ENCODE measurements at places on chromosomes 16 and 17.

GRCh38 chr16:85891033-85891775 is 7.8 kb upstream of the IRF8 start:
- DNase-seq = no peak

- no peak for DNase-seq
These were observed 23.1 kb upstream of the DOK4 start for GRCh38 chr16:57509231-57509923.

GRCh38 chr17:49388290-49388640 is 26.2 kb upstream of the ZNF652 start:
- no peak for DNase-seq

DNA sequence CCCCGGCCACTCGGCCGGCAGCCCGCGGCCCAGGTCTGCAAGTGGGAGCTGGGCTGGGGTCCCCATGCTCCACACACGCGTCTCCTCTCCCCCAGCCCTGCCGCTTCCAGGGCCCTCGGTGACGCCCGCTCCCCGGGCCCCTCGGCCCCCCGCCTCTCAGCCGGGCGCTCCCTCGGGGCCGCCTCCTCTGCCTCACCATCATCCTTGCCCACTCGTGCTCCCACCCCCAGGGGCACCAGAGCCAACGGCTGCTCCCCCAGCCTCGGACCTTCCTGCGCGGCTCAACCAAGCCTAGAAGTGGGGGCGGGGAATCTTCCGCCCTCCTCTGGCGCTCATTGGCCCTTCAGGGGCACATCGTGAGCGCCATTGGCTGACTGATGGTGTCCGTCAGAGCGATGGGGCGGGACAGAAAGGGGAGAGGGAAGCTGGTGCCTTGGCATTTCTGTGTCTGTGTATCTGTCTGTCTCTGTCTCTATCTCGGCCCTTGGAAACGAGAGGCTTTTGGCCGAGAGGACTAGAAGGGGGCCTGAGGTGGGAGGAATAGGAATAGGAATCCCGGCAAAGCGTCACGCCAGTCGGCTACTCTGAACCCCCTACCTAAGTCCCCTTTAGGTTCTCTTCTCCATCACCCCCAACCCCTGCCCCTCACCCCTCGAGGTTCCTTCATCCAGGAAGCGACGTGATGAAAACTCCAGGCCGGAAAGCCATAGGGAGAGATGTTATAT is 88.9 kb downstream of the CDC27 start:
- DNase-seq = peak; percentile 93

GRCh38 chr16:85172455-85173145 is 60.3 kb upstream of the CIBAR2 start:
- peak; percentile 29 for DNase-seq

- DNase-seq = no peak
These were observed 48.0 kb downstream of the TMEM235 start for GRCh38 chr17:78279360-78279990.

DNA sequence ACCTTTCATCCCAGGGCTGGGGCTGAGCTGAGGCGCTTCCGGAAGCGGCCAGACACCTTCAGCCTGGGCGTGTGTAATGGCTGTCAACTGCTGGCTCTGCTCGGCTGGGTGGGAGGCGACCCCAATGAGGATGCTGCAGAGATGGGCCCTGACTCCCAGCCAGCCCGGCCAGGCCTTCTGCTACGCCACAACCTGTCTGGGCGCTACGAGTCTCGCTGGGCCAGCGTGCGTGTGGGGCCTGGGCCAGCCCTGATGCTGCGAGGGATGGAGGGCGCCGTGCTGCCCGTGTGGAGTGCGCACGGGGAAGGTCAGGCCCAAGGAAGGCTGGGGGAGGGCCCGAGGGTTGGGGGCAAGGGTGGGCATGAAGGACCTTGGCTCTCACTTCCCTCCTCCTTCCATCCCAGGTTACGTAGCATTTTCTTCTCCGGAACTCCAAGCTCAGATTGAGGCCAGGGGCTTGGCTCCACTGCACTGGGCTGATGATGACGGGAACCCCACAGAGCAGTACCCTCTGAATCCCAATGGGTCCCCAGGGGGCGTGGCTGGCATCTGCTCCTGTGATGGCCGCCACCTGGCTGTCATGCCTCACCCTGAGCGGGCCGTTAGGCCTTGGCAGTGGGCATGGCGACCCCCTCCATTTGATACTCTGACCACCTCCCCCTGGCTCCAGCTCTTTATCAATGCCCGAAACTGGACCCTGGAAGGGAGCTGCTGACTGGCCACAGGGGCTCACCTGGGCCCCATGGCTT is 19.6 kb downstream of the PFAS start:
- no peak for DNase-seq

- DNase-seq = no peak
These were observed 7.8 kb downstream of the CSF3 start for GRCh38 chr17:40022961-40023541.

DNA sequence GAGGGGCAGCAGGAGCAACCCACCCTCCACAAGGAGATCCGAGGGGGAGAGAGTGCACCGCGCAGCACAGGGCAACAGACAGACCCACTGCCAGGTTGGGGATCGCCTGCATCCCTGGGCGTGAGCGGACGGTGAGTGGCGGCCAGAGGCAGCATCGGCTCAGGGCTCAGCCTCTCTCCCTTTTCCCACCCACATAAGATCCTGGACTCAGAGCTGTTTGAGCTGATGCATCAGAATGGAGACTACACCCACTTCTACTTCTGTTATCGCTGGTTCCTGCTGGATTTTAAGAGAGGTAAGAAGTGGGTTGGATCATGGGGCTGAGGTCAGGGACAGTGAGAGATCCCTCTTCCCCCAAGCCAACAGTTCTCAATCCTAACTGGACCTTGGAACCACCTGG is 23.2 kb downstream of the MNT start:
- DNase-seq = no peak

DNA sequence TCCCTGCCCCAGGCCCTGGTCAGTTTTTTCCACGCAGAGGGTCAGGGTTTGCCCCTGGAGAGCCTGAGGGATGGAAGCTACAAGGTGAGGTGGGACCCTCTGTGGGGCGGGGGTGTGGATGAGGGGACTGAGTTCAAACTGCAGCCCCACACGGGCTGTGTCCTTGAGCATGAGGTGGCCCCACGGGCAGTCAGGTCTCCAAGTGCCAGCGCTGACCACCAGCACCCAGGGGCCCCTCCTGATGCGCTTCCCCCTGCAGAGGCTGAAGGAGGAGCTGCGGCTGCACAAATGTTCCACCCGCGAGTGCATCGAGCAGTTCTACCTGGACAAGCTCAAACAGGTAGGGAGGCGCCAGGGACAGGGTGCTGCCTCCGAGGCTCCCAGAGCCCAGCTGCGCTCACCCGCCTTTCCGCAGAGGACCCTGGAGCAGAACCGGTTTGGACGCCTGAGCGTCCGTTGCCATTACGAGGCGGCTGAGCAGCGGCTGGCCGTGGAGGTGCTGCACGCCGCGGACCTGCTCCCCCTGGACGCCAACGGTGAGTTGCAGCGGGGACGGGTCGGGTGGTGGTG is 4.3 kb downstream of the TSR3 start:
- no peak for DNase-seq

GRCh38 chr16:58563775-58564174 is 48.5 kb downstream of the SETD6 start:
- no peak for DNase-seq

DNA sequence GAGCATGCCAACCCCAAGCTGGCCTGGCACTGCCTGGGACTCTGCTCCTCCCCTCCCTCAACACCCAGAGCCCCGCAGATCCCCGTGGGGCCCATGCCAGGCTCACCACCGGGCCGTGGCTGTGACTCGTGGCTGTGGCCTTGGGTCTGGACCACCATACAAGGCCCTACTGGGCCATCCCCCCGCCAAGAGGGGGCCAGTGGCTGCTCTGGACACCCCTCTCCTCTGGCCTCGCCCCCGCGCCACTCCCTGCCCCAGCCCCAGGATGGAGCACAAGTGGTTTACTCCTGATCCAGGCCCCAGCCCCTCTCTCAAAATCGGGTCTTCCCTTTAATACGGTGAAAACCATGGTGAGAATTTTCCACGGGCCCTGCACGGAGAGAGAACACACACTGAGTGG is 3.0 kb downstream of the PABPN1L start:
- no peak for DNase-seq

- peak; percentile 91 for DNase-seq
These were observed 5.6 kb downstream of the ZNF598 start for GRCh38 chr16:2003827-2004641.

- DNase-seq = peak; percentile 70
These were observed 143.8 kb upstream of the RPL38 start for GRCh38 chr17:74059479-74060240.

- DNase-seq = no peak
These were observed 8.5 kb upstream of the P2RX1 start for GRCh38 chr17:3924512-3925350.
